ENCODE measurements at places on chromosomes 5 and 9.

DNA sequence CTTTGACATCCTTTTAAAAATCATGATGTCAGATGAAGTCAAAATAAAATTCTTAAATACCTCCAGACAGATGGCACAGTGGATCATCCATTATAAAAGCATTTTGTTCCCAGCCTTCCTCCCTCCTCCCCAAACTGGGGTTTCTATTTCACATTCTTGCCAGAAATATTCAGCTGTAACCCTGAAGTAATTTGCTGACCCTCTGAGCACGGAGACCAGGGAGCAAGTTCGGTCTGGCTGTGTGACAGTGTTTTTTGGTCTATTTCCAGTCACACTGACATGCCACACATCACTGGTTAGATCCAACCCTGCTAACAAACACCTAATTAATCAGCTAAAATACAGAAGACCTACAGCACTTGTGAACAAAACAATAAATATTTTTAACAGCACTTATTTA is 126.2 kb upstream of the DMRT1 start:
- DNase-seq: no peak

DNA sequence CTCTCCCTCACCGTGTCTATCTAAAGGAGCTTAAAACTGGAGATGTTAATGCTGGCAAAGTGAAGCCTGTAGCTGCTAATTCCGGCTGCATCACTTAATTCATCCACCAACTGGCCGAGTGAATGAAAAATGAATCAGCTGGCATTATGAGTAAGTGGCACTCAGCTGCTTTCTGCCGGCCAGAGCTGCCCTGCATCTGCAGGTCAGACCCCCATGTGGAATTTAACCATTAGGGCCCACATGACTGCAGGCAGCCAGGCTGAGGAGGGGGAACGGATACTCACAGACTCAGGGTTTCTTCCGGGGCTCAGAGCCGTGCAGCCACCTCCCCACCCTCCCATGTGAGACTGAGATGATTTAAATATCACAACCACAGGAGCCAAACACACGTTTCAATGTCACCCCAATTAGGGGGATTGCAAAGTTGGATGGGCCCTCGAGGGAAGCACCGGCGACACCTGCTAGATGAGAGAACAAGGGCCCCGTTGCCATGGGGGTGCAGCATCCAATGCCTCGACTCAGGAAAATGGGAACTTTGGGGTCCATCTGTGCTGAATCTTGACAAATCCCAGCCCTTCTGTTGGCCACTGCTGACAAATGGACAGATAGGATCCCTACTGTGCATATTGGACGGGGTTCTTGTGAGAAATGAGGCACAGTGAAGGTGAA is 115.6 kb upstream of the ALDH1B1 start:
- DNase-seq: no peak

GRCh38 chr5:74424162-74424868 is 216.2 kb downstream of the ENC1 start:
- DNase-seq: no peak

GRCh38 chr9:90840696-90841095 is 39.1 kb downstream of the SYK start:
- no peak for DNase-seq

DNA sequence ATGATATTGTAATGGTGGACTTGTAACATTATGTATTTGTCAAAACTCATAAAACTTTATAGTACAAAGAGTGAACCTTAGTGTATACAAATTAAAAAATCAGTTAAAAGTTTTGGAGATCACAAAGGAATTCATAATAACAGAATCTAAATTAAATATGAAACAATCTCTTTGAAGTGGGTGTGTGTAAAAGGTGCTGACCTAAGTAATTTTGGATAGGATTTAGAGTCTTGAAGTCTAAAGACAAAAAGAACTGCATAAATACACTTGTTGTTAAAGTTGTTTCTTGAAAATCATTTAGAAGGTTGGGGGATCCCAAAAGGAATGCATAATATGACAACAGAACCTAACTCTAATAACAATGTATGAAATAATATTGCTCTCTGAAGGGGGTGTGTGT is 295.5 kb downstream of the PRR16 start:
- no peak for DNase-seq

DNA sequence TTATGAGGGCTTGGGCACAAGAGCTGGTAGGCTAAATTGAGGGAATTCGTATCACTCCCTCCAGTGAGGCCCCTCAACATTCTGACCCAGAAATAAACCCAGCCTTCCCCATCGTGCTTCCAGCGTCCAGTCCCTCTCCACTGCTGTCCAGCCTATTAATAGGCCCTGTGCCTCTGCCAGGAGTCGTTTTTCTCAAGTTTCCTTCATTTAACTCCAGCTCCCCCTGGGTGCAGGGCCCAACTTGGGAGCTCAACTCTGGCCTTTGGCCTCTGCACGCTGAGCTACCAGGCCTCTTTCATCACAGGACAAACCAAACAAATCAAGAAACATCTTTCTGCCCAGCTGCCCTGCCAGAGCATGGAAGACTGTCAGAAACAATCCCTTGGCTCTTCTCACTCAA is 10.0 kb downstream of the HBEGF start:
- no peak for DNase-seq

DNA sequence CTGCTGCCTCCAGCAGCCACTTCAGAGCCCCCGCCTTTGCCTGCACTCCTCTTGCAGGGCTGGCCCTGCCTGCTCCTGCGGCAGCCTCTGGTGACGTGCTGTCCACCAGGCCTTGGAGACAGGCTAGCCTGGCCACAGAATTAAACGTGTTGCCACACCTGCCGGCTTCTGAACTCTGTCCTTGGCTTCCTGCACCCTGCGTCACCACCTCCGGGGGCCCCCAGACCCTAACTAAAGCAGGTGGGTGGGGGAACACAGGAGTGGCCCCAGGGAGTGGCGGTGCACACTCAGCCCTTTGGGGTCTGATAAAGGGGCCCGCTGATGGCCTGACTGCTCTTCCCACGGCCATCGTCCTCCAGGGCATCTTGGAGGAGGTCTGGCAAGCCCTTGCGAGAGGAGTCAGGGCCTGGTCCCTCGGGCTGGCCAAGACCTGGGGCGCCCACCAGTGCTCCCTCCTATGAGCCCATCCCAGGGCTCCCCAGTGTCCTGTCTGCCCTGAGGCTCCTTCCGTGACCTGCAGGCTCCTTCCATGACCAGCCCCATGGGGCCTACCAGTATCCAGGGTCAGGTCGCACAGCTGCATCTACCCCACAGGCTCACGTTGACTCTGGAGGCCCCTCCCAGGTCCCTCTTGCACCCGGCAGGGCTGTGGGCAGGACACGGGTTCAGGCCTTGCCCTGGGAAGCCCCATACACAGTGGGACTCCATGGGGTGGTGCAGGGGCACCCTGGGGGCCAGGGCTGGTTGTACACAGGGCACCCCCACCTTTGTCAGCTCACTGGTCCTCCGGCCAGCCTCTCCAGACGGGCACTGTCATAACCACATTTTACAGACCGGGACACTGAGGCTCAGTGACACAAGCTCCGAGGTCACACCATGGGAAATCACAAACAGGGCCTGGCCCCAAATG is 1.0 kb upstream of the MAMDC4 start:
- DNase-seq: no peak
